ENCODE measurements at places on chromosomes 11 and 22.

DNA sequence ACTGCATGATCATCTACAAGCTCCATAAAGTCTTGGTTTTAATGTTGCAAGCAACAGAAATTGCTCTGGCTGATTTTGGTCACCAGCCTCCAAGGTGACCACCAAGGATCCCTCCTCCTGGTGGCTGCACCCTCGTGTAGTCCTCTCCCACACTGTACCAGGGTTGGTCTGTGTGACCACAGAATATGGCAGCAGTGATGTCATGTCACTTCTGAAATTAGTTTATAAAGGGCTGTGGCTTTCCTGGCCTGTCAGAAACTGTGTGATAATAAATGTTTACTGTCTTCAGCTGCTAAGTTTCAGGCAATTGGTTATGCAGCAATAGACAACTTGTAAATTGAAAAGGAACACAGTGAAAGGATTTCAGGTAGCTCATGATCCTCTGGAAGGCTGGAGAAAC is 5.3 kb upstream of the PRDM11 start:
- DNase-seq, result no peak

DNA sequence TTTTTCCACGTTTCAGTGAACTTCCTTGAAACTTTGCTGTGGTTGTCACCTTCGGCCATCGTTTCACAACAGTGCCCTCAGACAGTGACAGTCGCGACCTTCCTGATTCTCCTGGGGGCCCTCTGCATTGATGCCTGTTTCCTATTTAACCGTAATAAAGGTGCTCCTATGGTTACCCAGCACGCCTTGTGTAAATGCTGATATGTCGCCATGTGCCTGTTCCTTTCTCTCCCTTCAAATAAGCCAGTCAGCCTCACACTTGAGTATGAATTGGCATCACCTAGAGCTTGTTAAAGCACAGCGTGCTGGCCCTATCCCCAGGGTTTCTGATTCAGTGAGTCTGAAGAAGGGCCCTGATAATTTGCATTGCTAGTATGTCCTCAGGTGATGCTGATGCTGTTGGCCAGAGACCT is 104.8 kb downstream of the MICAL2 start:
- no peak for DNase-seq

GRCh38 chr22:22689621-22690345 is 45.4 kb downstream of the GGTLC2 start:
- no peak for DNase-seq

DNA sequence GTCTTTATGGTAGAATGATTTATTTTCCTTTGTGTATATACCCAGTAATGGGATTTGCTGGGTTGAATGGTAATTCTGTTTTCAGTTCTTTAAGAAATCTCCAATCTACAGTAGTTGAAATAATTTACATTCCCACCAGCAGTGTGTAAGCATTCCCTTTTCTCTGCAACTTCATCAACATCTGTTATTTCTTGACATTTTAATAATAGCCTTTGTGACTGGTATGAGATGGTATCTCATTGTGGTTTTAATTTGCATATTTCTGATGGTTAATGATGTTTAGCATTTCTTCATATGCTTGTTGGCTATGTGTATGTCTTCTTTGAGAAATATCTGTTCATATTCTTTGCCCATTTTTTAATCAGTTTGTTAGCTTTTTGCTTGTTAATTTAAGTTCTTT is 901.2 kb downstream of the METTL15 start:
- no peak for DNase-seq

All from lung microvascular endothelial cell (primary cell).